ENCODE measurements at places on chromosomes 3 and 15.
A peak's percentile ranks its signal among the peaks of the same experiment; 100 is the strongest.

DNA sequence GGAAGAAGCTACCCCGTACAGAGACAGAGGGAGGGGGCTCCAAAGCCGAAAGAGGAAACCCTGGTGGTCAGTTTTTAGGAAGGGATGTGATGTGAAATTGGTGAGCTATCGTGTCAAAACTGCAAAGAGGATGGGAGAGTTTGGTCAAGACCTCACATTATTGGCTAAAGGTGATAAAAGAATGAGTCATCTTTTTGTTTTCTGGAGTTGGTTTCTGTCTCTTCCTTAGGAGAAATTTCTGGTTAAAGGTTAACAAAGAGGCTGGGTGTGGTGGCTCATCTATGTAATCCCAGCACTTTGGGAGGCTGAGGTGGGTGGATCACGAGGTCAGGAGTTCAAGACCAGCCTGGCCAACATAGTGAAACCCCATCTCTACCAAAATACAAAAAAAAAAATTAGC lies 217.8 kb upstream of the CBLB start:
- no peak for DNase-seq

- no peak for DNase-seq
Measured at GRCh38 chr3:71454512-71455403, 128.8 kb downstream of the FOXP1 start.

DNA sequence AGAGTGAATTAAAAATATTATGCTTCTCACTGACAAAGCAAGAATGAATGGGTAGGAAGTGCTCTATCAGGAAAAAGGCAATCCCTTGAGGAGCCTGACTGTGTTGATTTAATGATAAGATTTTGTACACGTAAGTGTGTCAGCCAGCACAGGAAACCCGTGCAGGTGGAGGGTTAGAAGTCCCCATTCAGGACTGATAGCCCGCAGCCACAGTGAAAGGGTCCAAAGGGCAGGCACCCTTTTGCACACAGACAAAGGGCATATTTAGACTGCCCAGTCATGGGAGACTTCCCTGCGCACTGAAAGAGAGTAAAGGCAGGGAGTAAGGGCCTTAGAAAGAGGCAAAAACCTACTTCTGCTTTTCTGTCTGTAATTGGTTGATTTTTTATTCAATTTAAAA lies 26.4 kb upstream of the SKIL start:
- DNase-seq = no peak

DNA sequence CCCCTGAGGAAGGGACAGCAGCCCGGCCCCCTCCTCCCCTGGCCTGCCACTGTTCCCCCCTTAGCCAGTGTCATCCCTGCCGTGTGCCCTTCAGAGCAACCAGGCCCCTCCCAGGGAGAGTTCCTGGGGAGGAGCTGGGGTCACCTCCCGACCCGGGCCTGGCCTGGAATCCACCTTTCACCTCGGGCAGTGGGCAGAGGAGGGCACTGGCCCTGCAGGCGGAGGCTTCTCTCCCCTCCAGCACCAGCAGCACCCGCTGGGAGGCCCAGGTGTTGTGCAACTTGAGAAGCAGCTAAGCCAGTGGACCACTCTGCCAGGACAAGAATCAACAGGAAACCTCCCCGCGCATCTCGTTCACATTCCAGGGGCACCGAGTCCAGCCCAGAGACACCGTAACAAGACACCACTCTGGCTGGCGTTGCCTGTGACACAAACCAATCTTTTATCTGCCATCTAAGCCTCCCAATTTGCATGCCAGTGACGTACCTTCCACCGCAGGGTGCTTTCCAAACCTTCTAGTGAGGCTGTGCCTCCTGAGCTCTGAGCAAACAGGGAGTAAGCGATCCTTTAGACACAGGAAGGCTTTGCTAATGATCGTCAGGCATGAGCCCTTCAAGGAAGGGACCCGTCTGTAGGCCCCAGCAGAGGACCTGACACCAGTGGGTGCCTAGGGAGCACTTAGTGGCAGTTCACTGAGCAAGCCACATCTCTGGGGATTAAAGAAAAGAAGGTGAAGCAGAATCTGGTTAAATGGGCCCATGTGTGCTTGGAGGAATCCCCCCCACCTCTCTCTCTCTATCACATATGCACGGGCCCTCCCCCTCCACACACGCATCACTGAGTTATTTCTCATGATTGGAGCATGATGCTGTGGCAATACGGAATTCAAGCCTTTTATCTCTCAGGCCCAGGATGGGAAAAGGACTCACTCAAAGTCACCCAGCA lies 98.9 kb upstream of the TLE3 start:
- peak; percentile 76 for DNase-seq

DNA sequence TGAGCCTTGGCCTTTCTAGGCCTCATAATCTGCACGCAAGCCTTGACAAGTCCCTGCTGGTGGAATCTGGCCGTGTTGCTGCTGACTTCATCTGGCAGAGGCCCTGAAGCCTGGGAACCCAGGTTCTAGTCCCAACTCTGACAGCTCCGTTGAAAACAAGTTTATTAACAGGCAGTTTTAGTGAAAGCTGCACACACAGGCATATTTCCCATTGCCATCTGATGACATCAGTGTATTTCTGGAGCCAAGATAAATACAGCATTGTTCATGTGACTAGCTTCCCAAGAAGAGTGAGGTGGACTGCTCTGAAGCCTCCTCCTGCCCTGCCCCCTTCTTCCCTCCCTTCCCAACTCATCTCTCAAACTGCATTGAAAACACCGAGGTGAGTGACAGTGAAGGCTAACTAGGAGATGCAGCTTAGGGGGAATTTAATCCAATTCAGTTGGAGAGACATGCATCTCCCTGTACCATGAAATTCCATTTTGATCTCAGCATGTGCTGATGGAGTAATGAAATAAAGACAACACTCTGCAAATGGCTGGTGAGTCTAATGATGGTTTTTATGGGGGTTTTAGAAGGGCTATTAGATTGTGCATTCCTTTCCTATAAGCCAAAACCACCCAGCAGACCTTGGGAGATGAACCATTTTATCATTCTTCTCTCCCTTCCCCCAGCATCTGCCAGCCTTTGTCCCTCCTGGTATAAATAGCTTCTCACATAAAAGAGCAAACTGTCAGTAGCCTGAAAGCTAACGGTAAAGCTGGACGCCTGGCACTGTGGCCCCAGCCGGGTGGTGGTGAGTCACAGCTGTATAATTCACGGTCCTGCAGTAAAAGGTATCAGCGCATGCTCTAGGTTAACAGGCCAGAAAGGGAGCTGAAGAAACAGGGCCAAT lies 38.0 kb downstream of the PRICKLE2 start:
- no peak for DNase-seq
